Amniotic stem cell (primary cell): ENCODE measurements at places on chromosomes 1 and 21.

GRCh38 chr1:31007462-31007991 is 58.0 kb downstream of the PUM1 start:
- peak; percentile 57 for DNase-seq

DNA sequence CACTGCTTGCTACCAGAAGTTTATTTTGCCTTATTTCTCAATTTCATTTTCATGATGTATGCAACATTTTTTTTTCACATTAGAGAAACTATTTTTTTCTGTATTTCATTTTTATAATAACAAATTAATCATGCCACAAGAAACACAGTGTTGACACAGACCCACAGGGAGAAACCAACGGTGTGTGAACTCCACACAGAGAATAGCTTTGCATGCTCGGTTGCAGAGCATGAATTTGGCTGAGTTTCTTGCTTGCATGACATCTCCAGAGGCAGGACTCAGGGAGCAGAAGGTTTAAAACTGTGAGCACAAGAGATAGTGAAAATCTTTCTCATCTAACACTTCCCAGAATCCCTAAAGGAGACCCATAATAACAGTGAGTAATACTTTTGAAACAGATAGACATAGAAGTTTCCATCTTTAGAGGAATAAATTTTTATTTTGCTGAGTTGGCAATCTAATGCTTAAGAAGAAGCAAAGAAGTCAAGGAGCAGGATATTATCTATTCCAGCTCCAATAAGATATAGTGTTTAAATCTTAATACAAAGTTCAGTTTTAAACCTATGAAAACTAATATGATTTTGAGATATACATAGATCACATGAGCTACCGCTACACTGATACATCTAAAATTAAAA is 890.9 kb downstream of the MRPL39 start:
- no peak for DNase-seq

DNA sequence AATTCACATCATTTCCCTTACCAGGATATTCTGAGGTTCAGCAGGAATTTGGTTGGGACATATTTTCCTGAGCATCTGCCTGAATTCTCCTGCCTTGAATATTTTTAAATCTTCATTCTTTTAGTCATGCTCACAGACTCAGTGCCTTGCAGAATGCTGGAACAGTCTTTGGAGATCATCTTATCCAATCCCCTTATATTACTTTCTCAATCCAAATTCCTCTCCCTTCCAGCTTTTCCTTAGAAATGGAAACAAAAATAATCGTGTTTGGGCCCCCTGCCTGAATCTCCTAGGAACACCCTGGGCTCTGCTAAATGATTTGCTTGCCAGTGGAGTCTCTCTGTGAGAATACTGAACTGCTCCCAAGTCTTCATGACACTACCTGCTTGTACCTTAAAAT is 38.4 kb downstream of the LHX8 start:
- DNase-seq: no peak

DNA sequence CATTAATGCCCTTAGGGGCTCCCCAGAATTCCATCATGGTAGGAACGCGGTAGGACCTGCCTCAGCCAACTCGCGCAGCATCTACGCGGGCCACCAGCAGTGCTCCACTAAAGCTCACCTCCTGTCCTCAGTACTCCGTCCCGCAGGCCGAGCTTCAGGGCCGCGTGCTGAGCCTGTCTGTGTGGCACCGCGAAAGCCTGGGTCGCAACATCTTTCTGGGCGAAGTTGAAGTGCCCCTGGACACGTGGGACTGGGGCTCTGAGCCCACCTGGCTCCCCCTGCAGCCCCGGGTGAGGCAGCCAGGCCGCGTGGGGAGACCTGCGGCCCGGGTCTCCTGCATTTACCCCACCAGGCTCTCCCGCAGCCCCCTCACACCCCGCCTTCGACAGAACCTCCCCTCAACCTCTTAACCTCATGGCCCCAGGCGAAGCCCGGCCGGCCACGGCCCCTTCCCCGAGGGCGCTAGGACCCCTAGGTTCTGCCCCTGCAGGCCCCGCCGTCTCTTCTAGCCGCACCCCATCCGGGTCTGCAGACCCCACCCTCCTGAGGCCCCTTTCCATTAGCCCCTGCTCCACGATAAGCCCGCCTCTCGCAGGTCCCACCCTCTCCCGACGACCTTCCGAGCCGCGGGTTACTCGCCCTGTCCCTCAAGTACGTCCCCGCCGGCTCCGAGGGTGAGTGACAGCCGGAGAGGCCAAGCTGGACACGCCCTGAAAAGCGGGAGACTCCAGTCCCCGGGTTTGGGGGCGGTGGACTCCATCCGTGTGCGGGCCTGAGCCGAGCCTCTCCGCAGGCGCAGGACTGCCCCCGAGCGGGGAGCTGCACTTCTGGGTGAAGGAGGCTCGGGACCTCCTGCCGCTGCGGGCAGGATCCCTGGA is 9.1 kb downstream of the SYTL1 start:
- no peak for DNase-seq

DNA sequence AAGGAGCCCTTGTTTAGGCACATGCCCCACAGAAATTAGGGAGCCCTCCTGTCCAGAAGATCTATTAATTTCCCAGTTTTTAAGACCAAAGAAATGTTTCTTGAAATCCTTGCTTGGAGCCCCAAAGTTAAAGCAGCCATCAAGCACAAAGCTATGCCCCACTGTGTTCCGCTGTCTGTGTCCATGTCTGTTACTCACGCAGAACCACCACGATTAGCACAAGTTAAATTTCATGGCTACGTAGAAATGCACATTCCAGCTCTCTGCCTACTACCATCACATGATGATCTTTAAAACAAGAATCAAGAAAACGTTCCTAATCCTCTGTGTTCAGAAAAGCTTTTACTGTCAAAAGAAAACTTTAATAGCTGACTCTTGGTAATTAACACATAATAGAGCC is 238.5 kb downstream of the RERE start:
- no peak for DNase-seq

GRCh38 chr1:86854352-86854751 is 59.6 kb downstream of the SELENOF start:
- no peak for DNase-seq

DNA sequence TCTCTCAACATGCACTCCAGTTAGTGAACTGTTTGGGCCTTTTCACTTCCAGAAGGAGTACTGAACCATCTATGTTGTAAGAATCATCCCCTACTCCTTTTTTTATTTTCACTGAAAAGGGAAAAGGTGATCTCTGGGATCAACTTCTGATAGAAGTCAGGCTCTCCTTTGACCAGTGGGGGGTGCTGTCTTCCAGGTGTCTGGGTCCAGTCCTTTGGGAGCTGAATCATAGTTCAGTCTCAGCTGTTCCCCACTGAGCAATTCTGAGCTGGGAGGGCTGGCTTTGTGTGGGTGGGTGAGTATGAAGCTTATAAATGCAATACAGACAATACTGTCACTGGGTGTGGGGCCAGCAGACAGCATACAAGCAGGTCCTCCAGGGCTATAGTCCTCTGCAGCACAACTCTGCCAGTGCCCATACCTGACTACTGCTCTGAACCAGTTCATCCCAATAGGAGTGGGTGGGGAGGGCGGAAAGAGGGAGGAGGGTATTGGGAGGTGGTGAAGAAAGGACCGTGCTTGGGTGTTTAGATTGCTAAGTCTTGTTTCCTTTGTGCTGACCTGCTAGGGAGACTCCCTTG is 12.5 kb upstream of the SARS1 start:
- peak; percentile 70 for DNase-seq

DNA sequence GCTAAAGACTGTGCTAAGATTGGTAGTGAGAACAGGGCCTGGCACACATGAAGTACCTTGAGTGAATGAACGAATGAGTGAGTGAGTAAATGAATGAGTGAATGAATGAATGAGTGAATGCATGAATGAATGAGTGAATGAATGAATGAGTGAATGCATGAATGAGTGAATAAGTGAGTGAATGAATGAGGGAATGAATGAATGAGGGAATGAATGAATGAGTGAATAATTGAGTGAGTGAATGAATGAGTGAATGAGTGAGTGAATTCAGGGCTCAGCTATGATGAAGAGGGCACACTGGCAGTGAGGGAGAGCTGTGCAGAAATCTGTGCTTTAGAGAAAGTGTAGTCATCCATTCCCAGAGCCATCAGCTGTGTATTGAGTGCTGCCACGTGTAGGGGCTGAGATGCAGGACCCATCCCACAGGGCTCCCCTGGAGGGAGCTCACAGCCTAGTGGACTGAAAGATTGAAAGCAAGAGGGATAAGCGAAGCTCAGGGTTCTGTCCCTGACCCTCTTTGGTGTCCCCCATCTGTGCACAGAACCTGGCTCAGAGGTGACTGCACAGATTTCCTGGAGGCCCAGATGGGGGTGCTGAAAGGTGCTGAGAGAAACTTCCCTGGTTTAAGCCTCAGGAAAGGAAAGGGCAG is 217.9 kb upstream of the VAMP3 start:
- DNase-seq: no peak

- DNase-seq: no peak
Observed at GRCh38 chr1:36534711-36535412, 52.1 kb upstream of the CSF3R start.

GRCh38 chr1:153202006-153202405 is 1.2 kb upstream of the LELP1 start:
- DNase-seq: no peak

GRCh38 chr1:196558411-196558810 is 49.8 kb downstream of the KCNT2 start:
- peak; percentile 22 for DNase-seq
